ENCODE measurements at places on chromosomes 5 and 9.

- no peak for DNase-seq
Observed at GRCh38 chr5:157624144-157624543, 28.1 kb downstream of the SOX30 start.

DNA sequence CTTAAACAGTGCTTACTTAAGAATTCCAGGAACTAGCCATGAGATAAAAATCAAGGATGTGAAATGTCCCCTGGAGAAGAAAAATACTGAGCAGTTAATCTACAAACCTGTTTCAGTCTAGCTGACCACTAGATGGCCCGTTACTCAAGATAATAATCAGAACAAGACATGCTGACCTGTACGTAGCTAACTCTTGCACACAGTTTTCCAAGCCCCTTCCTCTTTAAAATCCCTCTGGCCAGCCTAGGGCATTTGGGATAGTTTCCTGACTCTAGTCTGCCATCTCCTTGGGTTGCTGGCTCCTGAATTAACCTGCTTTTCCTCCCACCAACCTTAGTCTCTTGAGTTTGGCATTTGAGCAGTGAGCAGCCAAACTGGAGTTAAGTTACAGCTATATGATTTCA is 59.2 kb upstream of the TRAF1 start:
- DNase-seq: no peak

GRCh38 chr5:148687427-148687826 is 33.1 kb upstream of the HTR4 start:
- DNase-seq: no peak

GRCh38 chr5:93092349-93093105 is 488.5 kb downstream of the NR2F1-AS1 start:
- no peak for DNase-seq

DNA sequence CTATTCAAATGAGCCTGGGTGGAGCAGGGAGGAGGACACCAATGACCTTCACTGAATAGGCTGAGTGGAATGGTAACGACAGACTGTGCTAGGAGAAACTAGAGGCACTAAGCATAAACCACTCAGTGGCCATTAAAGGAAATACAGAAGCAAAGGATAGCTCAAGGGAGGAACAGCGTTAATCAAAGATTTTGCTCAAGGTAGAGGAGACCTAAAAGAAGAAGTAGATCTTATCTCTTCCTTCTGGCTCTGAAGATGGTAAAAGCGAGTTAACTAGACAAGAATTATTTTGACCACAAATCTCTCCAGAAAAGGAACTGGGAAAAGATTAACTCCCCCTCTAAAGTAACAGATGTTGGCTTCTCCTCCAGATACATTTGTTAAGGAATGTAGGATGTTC is 299.6 kb downstream of the EPB41L4A start:
- DNase-seq: no peak

GRCh38 chr5:68352166-68352565 is 136.6 kb downstream of the PIK3R1 start:
- DNase-seq: no peak

DNA sequence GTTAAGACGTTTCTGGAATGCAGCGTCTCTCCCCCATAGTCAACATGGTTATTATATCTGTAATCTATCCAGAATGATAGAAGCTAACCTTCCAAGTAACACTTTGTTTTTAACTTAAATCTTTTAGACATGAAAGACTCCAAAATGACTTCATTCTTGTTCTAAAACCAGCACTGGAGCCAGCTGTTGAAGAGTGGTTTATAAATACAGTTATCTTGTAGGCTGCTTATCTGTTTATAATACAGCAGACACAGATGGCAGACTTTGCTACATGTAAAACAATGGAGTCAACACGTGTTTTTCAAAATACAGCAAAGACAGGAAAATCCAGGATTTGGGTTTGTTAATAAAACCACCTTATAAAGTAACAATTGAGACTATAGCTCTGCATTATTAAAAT is 48.8 kb upstream of the RETREG1 start:
- no peak for DNase-seq

GRCh38 chr5:129459777-129460671 is at the start of gene ADAMTS19:
TSS of gene ADAMTS19 (plus strand) at chr5:129460298. CDS start at chr5:129460392, 94 bp downstream.
- peak; percentile 52 for DNase-seq

- no peak for DNase-seq
Observed at GRCh38 chr5:178531786-178532185, 58.4 kb downstream of the COL23A1 start.

- no peak for DNase-seq
Observed at GRCh38 chr5:180376511-180376910, 23.4 kb upstream of the GFPT2 start.

- no peak for DNase-seq
Observed at GRCh38 chr9:130745829-130746228, 52.2 kb downstream of the EXOSC2 start.

- no peak for DNase-seq
Observed at GRCh38 chr9:101242651-101243050, 142.2 kb downstream of the BAAT start.

- DNase-seq: no peak
Observed at GRCh38 chr5:74956278-74956677, 90.1 kb upstream of the FAM169A start.

GRCh38 chr5:126108470-126108869 is 314.7 kb upstream of the GRAMD2B start:
- DNase-seq: no peak

- DNase-seq: peak; percentile 88
Observed at GRCh38 chr5:115816226-115817081, at the start of gene CDO1. TSS of gene CDO1 (minus strand) at chr5:115816659. CDS start at chr5:115816397, 262 bp downstream.

DNA sequence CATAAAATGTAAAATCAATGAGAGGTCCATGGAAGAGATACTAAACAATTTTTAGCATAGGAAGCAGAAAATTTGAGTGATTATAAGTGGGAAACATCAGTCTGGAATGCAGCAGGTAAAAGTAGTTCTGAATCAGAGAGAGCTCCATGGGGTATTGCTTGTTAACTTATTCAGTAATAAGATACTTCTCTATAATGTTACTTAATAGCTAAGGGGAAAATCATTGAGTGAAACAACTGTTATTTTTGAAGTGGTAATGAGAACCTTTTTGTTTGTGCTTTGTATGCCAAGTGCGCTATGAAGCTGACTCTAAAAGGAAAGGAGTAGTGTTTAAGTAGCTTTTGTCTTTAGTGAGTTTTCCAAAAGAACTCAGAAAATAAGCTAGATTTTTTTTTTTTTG is 95.2 kb downstream of the ERBIN start:
- DNase-seq: peak; percentile 15

GRCh38 chr9:72598639-72599038 is 77.2 kb downstream of the TMC1 start:
- DNase-seq: no peak

- no peak for DNase-seq
Observed at GRCh38 chr9:91820949-91821880, 128.8 kb downstream of the ROR2 start.

DNA sequence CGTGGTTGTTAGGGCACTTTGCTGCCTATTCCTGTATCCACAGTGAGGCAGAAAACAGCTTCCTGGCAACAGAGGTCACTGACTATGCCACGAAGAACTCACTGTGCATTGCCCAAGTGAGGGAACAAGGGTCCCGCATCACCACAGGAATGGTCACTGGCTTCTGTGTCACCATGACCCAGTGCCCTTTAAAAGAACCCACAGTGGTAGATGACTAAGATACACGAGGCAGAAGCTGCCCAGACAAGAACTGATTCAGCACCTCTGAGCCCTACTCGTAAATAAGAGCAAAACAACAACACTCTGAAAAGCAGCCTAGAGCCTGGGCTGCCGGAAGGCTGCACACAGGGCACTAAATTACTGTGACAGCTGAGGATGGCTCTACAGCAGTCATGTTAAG is 236.6 kb upstream of the RASEF start:
- DNase-seq: no peak

- DNase-seq: peak; percentile 0
Observed at GRCh38 chr5:56696900-56697299, 118.4 kb upstream of the MAP3K1 start.

- no peak for DNase-seq
Observed at GRCh38 chr5:143775258-143775657, 36.7 kb upstream of the HMHB1 start.

DNA sequence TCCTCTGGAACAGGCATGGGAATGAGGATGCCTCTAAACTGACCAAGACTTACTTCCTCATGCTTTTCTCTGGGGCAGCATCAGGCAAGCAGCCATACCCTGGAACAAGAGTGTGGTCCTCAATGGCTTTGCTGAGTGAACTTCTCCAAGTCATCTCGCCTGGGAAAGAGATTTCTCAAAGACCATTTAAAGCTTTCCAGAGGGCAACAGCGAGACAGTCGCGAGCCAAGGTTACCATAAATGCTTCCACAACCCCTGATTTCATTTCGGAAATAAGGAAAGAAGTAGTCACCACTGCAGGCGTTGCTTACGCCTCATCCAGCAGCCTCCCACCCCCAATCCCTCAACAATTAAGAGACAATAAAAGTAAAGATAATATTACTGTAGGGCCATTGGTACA is 1.1 kb upstream of the SNCAIP start:
- DNase-seq: no peak

DNA sequence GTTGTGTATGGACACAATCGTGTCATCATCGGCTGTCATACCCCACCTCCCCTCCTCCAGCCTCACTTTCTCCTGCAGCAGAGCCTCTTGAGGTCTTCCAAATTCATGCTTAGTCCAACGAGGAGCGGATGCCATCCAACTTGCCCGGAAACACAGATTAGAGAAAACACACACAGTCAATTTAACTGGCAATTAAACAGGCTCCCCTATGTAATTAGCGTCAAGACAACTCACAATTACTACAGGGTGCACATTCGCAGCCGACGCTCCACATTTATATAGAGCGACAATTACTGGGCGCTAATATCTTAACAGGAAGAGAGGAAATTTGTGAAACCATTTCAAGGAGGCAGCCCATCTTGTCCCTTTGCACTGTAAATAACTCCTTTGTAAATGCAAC is 86.0 kb upstream of the ZNF618 start:
- peak; percentile 23 for DNase-seq

- no peak for DNase-seq
Observed at GRCh38 chr5:11596657-11597071, 307.6 kb downstream of the CTNND2 start.

GRCh38 chr9:129463994-129464393 is 156.9 kb downstream of the C9orf50 start:
- no peak for DNase-seq

DNA sequence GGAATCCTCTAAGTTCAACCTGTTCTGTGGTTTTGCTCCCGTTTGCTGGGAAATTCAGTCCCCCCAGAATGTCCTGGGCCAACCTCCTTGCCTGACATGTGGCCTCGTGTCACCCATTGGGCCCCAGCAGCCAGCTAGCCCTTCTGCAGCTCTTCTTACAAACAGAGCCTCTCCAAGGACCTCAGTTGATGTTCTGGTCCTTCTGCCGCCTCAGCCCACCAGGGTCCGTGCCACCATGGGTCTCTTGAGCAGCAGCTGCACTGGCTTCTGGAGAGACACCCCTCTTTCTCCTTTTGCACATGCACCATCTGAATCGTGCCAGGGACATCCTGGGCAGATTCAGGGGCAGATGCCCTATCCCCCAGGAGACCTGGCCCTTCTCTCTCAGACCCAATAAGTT is 85.0 kb downstream of the LMX1B start:
- no peak for DNase-seq

DNA sequence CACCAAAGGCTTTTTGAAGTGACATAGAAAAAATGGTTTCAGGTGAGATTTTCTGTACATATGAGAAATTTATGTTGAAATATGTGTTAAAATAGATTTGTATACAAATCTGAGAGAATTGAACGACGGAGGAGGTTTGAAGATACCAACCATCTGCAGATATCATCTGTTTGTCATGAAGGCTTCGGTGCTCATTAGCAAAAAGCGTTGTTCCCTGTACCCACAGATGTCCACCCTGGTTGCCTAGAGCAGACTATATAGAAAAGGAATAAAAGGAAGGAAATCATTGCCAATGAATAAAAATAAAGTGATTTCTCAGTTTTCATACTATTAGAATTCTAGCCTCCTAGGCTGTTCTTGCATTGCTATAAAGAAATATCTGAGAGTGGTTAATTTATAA is 2262.8 kb upstream of the ACO1 start:
- DNase-seq: no peak

DNA sequence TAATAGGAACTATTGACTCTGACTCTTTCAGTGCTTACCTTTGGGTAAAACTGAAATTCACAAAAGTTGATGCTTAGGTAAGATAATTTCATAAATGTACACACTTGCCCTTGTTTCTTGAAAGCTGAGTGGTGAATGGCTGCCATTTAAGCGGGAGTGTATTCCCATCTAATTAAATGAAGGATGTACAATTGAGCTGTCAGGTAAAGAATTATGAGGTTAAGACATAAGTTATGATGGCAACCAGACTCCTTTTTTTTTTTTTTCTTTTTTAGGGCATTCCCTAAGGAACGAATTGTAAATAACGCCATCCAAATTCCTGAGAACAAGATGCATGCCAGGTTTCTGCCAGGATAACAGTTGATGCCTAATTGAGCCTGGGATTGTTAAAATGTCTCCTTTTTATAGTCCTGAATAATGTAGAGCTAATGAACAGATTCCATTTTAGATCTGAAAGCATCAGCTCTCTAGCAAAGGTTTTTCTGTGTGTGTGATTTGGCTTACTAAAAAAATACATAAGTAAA is 199.7 kb downstream of the ISL1 start:
- no peak for DNase-seq

DNA sequence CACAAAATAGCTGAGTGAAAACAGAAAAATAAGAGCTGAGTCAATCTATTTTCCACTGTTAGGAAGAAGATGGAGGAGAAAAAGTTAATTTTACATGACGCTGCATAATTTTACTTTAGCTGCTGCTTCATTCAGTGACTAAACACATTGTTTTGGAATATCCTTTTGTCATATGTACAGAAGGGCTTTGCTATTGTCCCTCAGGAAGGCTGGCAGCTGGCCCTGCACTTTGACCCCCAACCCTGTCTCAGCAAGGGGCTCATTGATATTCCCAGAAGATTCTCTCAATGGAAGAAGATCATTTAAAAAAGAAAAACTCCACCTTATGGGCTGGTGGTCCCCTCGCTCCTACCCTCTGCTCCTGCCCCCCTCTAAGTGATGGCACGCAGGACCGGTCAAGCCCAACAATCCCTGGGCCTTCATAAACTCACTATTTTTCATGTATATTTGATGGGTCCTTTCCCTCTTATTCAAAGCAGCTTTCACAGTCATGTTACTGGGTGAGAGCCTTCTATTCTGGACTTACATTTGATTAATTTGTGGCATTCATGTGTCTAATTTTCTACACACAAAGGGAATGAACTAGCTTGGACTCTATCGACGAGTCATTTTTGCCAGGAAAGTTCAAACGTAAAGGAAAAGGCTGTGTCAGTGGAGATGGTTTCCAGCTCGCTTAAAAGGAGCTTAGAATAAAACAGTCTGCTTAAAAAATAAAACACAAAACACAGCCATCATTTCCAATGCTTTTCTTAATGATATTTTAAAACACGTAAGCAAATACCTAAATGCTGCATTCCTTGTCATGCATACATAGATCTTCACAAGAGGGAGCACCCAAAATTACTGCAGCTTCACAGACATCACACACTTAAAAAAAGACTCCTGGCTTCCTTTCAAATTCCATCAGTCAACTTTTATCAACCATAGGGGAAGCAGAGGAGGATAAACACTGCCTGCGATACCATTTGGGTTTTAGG is 104.7 kb downstream of the EFNA5 start:
- no peak for DNase-seq

GRCh38 chr5:52181403-52181802 is 606.3 kb upstream of the ITGA1 start:
- no peak for DNase-seq

- DNase-seq: peak; percentile 3
Observed at GRCh38 chr9:75889977-75890471, 449 bp upstream of the PCSK5 start.

- peak; percentile 54 for DNase-seq
Observed at GRCh38 chr5:35230038-35230611, at the start of gene PRLR. TSS of gene PRLR (minus strand) at chr5:35230487. CDS start at chr5:35089620, 140,867 bp downstream.

Measured in NCI-H1417 (cell line).